ENCODE measurements at places on chromosomes 1 and 21.

GRCh38 chr1:234891427-234891826, 237.2 kb downstream of the TOMM20 start:
- no peak for DNase-seq

- no peak for DNase-seq
These were observed 5.0 kb upstream of the ADAMTSL4 start for GRCh38 chr1:150544204-150544603.

DNA sequence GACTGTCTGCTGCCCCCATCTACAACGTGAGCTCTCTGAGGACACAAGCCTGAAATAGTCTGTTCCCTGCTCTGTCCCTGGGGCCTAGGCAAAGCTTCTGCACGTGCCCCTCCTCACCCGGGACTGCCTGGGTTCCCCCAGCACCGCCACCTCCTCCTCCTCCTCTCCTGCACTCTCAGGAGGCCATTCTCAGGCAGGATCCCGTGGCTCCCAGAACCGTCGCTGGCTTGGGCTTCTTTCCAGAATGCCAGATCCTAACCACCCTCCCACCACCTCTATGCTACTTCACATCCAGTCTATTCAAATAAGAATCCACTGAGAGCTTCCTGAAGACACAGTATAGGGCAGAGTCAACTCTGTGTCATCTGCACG, 11.2 kb downstream of the NPHP4 start:
- DNase-seq: no peak

- DNase-seq: no peak
These were observed 15.4 kb downstream of the ECHDC2 start for GRCh38 chr1:52906135-52906603.

- no peak for DNase-seq
These were observed 127.3 kb upstream of the KIAA0040 start for GRCh38 chr1:175319912-175320230.

DNA sequence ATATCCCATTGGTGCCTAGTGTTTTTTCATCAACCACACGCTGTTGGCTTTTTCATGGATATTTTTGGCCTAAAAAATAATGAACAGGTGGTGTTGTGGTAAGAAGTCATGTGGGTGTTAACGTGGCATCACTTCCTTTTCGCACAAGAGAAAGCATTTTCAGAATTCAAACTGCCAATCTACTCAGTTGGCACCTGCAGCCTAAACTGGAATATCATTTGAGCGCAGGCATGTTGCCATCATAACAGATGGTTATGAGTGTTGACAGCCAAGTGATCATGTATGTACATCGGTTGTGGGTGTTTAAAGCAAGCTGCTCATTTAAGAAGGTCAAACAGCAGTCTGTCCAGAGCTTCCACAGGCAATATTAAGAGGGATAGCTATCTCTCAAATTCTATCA, 1963.0 kb downstream of the NCAM2 start:
- DNase-seq: no peak

DNA sequence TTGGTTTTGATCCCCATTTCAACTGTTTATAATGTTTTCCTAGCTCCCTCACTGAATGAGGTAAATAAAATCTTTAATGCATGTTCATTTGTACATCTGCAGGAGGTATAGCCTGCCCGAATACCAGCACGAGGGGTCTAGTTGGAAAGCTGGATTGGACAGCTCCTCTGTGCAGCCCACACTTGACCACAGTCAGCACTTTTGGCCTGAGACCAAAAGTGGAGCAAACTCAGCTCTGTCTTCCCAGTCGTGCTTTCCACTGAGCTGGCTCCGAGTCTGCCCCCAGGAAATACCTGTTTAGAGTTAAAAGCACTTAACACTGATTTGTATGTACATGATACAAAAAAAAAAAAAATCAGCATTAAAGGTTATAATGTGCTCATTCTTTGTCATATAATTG, 224.4 kb downstream of the DSCAM start:
- DNase-seq: no peak

DNA sequence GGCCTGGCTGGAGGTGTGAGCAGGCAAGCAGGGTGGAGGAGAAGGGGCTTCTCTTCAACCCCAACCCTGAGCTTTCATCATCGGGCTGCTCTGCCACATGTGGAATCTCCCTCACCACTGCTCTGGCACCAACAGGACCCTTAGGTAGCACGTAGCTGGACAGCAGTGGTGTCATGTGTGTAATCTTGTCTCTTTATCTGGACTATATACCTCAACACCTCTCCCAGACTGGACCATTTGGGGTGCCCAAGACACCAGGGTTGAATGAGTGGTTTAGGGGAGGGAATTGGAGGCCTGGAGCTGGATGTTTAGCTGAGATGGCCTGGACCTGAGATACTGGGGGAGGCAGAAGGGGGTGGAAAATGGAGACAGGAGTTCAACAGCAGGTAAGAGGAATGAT, 63.0 kb downstream of the UBE2T start:
- no peak for DNase-seq

DNA sequence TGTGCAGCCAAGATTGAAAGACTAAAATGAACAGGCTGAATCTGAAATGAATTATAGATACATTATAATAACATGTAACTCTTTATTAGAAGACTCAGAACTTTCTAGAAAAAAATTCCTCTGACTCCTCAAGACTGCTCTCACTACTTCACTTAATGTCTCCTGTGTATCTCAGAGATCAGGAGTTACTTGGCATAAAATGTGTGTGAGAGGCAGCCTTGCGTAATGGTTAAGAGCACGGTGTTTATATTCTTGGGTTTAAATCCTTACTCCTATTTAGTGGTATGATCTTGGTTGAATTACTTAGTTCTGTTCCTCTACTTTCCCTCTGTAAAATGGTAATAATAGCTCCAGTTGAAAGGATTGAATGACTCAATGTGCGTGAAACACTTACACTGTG, 634.9 kb downstream of the LTN1 start:
- DNase-seq: no peak

GRCh38 chr21:43278359-43278758, 109.6 kb downstream of the CRYAA start:
- no peak for DNase-seq

DNA sequence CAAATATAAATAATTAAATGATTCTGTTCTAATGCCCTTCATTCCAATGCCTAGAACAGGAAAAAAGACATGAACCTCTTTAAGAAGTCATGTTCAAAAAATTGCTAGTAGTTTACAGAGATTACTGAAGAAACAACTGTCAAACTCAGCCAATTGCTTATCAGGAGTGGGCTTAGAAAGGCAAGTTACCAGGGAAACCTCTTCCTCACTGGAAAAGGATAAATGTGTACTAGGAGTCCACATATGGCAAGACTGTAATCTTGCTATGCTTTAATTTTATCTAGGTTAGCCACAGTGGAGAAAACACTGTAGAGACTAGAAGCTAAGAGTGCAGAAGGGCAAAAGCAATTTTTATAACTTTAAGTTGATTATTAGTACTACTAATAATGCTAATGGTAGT, 42.1 kb upstream of the DEPDC1 start:
- DNase-seq: no peak

DNA sequence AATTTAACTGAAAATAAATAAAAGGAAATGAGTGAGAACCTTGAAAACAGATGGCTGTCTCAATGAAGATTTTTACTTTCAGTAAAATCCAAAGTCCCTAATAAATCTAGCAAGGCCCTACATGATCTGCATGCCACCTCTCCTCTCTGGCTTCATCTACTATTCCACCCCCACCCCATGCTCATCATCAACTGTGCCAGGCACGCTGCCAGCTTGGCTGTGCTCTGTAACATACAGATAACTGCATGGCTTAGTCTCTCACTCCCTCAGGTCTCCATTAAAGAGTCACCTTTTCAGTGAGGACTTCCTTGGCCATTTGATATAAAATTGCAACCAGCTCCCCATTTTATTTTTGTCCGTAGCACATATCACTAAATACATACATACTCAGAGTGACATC, 26.7 kb downstream of the RGSL1 start:
- DNase-seq: no peak

DNA sequence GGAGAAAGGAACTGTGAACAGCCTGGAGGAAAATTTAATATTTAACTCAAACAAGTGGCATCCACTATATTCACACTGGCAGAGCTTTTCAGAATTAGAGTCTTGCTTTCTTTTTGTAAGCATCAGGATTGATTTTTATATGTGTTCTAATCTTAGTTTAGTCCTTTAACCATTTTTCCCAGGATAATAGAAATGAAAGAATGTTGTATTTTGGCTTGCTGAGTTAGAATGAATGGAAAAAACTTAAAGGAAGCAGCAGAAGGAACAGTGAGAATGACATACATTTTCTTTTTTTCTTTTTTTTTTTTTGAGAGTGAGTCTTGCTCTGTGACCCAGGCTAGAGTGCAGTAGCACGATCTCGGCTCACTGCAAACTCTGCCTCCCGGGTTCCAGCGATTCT, 53.0 kb downstream of the ZC3H11B start:
- DNase-seq: no peak

DNA sequence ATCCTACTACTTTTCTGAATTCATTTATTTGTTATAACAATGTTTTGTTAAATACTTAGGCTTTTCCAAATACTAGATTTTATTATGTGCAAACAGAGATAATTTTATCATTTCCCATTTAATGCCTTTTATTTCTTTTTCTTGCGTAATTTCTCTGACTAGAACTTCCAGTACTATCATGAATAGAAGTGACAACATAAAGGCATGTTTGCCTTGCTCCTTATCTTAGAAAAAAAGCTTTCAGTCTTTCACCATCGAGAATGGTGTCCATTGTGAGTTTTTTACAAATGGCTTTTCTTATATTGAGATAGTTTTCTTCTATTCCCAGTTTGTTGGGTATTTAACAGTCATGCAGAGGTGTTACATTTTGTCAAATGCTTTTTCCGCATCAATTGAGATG, 453.1 kb upstream of the ZP4 start:
- DNase-seq: no peak

DNA sequence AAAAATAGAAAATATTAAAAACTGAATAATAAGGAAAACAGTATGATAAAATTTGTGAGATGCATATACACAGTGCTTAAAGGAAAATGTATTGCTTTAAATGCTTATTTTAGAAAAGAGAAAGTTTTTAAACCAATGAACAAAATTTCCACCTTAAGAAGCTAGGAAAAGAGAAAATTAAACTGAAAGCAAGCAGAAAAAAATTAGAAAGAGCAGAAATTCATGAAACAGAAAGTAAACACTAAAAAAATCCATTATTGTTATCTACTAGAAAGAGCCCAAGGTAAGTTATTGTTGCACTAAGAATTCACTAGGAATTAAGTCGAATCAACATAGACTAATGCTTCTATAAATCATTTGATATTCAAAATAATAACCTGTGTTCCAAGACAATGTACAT, 67.7 kb downstream of the PIK3R3 start:
- DNase-seq: no peak

- no peak for DNase-seq
These were observed 476.5 kb downstream of the BRINP3 start for GRCh38 chr1:190001187-190001586.

- no peak for DNase-seq
These were observed 11.4 kb upstream of the MNDA start for GRCh38 chr1:158819461-158820443.

GRCh38 chr1:59132295-59132694, 164.6 kb upstream of the FGGY start:
- DNase-seq: no peak

DNA sequence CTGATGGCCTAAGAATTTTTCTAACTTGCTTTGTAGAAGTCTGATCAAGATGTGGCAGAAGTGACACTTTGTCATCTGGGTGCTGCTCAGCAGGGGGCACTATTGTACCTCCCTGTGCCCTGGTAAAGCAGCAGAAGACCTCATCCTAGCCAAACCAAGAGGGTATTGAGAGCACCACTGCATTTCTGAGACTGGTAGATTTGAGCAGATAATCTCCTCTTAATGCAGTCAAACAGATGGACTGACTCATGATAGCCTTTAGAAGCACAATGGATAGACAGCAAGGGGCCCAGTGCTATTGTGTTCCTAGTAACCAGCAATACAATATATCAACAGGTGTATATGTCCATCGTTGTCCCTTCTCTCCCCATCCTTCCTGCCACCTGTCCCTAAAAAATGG, 5.7 kb downstream of the TPM3 start:
- peak; percentile 35 for DNase-seq

GRCh38 chr1:17745479-17745955, 9.6 kb upstream of the ACTL8 start:
- DNase-seq: no peak

DNA sequence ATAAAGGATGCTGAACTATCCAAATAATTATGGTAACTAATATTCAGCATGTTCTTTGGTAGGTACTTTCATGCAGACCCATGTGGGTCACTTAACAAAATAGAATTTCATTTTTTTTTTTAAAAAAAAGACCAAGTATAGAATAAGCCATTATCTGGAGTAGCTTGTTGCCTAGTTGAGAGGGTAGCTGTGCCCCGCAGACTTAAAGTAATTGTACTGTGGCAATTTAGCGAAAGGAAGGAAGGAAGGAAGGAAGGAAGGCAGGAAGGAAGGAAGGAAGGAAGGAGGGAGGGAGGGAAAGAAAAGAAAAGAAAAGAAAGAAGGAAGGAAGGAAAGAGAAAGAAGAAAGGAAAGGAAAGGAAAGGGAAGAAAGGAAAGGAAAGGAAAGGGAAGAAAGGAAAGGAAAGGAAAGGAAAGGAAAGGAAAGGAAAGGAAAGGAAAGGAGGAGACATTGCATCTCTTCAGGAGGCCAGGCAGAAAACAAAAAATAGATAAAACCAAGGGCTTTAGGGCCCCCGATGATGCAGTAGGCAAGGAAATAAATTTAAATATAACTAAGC, 35.3 kb upstream of the C1orf21 start:
- no peak for DNase-seq

DNA sequence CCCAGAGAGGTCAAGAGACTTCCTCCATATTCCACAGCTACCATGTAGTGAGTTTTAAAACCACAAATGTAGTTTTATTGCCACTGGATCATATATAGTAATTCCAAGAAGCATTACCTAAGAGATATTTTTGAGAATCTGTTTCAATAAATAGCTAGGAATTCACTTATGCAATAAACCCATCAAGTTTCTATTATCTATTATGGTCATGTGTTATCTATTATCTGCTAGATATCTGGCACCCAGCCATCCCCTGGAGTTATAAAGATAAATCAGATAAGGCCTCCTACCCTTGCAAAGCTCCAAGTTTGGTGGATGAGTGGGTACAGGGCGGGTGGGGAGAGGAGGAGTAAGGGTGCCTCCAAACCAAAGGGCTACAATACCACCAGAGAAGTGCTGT, 10.3 kb upstream of the VWA5B1 start:
- no peak for DNase-seq

DNA sequence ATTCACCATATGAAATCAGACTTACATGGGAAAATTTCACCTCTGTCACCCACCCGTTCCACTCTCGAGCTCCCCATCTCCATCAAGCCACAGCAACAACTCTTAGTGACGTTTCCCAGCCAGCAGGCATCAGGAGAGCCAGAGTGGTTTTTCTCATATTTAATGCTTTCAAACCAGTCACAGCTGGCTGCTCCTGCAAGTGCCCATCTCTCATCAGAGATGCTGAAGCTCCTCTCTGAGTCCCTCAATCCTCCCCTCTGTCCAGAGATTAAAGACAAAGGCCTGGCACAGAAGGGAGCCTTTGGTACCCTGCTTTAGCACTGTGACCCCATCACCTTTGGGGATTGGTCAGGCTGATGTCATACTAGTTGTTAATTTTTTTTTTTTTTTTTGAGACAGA, 277.3 kb downstream of the DNM3 start:
- no peak for DNase-seq

GRCh38 chr1:109181085-109181806, 32.5 kb upstream of the SARS1 start:
- DNase-seq: no peak

GRCh38 chr1:52365071-52365745, 797 bp downstream of the CC2D1B start:
- DNase-seq: peak; percentile 79

GRCh38 chr1:116690849-116691406, 23.4 kb upstream of the IGSF3 start:
- no peak for DNase-seq

All from hepatic stellate cell (primary cell).